ENCODE measurements at places on chromosomes 3 and 15.

DNA sequence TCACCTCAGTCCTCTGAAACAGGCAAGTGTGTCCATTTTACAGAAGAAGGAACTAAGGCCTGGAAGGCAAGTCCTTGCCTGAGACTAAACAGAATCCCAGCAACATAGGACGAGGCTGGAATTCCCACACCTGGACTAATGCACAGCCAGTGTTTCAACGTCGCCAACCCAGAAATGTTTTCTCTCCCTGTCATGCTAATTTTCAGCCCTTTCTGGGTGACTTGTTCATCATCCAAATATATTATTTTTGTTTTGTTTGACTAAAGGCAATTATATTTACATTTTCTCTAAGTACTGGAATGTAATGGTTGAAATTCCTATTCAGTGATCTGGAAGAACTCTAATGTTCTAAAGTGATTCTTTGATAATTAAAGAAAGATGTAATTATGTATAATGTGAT lies 51.8 kb downstream of the BTD start:
- DNase-seq: no peak

GRCh38 chr3:188941103-188941502 lies 230.7 kb upstream of the TPRG1 start:
- no peak for DNase-seq

- no peak for DNase-seq
Measured at GRCh38 chr3:193621127-193621526, 28.1 kb downstream of the OPA1 start.

- no peak for DNase-seq
Measured at GRCh38 chr15:90813796-90814190, 54.6 kb upstream of the FURIN start.

DNA sequence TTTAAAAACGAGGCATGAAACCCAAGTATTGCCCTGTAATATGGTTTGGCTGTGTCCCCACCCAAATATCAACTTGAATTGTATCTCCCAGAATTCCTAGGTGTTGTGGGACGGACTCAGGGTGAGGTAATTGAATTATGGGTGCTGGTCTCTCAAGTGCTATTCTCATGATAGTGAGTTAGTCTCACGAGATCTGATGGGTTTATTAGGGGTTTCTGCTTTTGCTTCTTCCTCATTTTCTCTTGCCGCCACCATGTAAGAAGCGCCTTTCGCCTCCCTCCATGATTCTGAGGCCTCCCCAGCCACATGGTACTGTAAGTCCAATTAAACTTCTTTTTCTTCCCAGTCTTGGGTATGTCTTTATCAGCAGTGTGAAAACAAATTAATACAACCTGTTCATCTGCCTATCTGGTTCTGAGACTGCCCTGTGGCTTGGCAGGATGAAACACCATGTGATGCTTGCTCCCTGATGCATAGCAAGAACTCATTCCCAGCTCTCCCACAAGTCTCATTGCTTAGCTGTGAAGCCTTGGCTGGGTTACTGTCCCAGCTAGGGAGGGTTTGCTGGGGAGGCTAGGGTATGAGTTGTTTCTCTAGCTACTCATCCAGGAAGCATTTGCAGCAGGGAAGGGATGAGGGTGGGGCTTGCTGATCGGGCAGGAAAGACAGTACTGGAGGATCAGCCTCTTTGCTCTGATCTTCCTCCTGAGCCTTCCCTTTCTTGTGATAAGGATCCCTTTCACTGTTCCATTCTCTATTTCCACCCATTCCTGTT lies 3.7 kb upstream of the SQOR start:
- DNase-seq: no peak

- DNase-seq: no peak
Measured at GRCh38 chr15:99421172-99421656, 144.6 kb upstream of the MEF2A start.

- DNase-seq: no peak
Measured at GRCh38 chr15:99305761-99306505, 54.7 kb downstream of the LRRC28 start.

DNA sequence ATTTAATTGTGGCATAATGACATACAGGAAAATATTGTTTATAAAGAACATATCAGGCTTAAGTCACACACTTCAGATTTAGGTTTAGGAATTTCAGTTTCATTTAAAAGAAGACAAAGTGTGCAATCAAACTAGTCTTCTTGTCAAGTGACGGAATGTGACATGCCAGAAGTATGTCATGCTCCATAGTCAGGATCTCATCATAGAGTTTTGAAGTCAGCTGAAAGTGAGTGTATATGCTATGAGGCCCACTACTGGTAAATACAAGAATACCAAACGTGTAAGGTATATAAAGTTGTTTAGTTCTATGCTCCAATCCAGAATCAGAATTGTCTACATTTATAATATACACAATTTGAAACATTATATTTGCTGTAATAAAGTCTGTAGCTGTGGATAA lies 988.4 kb downstream of the TBL1XR1 start:
- DNase-seq: peak; percentile 2

GRCh38 chr15:85583442-85583841 lies 203.0 kb downstream of the AKAP13 start:
- peak; percentile 19 for DNase-seq

GRCh38 chr15:45095661-45096060 lies 18.3 kb downstream of the DUOX2 start:
- no peak for DNase-seq

DNA sequence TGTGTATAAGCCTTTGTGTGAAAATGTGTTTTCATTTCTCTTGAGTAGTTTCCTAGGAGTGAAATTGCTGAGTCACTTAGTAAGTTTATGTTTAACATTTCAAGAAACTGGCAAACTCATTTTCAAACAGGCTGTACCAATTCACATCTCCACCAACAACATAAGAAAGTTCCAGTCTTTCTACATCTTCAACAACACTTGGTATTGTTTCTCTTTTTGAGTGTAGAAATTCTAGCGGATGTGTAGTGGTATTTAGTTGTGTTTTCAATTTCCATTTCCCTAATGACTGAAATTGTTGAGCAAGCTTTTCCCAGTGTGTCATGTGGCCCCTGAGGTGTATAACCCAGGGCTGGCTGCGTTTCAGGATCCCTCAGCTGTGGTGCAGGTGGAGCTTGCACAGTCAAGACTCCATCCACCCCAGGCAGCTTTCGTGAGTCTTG lies 258.5 kb downstream of the PDCD6IP start:
- DNase-seq: peak; percentile 68

All from OCI-M1 (cell line).